ENCODE measurements at places on chromosomes 6 and 20. TPM values are rescaled to one million over a fixed set of nuclear protein-coding genes. Genes with fewer than 3 reads are reported as not detected.

DNA sequence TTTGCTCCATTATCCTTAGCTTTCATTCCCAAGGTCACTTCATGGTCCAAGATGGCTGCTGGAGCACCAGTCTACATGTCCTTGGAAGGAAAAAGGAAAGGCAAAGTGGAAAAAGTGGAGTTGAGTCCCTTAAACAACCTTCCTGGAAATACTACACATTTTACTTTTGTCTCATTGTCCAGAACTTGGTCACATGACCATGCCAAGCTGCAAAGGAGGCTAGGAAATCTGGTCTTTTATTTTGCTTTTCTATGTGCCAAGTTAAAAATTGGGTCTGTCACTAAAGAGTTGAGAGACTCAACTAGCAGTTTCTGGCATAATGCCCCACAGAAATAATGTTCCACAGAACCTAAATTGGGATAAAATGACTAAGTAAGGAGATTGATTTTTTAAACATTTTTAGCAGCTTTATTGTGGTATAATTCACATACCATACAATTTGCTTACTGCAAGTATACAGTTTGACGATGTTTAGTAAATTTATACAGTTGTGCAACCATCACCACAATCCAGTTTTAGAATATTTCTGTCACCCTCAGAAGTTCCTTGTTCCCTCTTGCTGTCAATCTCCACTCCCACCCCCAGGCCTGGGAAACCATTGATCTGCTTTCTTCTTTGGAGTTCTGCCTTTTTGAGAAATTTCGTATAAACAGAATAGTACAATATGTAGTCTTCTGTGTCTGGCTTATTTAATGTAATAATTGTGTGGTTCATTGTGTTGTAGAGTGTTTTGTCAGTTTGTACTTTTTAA is 5.6 kb upstream of the CHD6 start:
- no peak for DNase-seq

The TREM1 gene
- polyA plus RNA-seq = not detected

GRCh38 chr6:131631625-131632289 is 3.7 kb upstream of the MED23 start:
- DNase-seq = no peak

The FAM217B gene
- polyA plus RNA-seq = 25.2 TPM

DNA sequence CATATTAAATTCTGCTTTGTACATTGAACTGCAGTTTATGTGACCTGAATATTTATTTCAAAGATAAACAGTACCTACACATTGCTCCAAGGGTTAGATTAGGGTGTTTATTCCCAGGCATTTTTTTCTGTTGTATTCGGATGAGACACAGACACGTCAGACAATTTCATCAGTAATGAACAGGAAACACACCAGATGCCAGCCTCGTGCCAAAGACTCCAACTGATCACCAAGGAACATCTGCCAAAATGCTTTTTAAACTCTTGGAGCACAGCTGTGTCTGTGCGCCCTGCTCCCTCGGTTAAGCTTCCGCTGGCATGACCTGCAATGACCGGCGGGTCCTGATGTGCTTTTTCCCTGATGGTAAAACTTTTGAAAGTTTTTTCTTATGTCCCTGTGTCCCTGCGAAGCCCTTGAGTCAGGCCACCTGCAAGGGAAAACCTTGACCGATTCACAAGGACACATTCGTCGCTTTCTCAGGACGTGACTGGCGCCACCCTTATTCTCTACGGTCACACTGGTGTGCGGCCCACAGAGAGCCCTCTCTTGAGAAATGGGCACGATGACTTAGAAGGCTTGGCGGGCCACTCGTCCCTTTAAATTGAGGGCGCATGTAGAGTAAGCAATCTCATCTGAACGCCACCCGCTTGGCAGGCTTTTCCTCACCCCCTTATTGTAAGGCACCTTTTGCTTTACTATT is 173.9 kb downstream of the QKI start:
- peak; percentile 41 for DNase-seq

GRCh38 chr20:35732644-35732982 is 9.4 kb downstream of the RBM39 start:
- DNase-seq = no peak

DNA sequence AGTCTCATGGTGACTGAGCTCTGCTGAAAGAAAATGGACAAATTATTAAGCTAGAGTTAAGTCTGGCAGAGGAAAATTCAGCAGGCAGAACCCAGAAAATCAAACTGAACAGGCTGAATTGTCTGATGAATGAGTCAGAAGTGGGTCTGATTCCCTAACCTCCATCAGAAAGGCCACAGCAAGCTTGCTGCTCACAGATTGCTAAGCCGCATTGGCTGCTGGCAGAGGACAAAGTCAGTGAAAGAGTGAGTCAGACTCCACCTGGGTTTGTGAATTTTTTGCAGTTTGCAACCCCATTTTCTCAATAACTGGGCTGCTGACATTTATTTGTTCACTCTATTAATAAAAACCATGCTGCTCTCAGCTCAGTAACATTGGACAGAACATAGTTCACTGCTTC is 191.3 kb downstream of the EPM2A start:
- DNase-seq = peak; percentile 58

- no peak for DNase-seq
Observed at GRCh38 chr20:21388566-21388965, 8.8 kb downstream of the NKX2-4 start.

- no peak for DNase-seq
Observed at GRCh38 chr20:60266177-60266823, 308.1 kb downstream of the CDH26 start.

The BFSP1 gene
- 4.9 TPM for polyA plus RNA-seq

GRCh38 chr6:145688493-145688905 is 46.8 kb downstream of the EPM2A start:
- no peak for DNase-seq

DNA sequence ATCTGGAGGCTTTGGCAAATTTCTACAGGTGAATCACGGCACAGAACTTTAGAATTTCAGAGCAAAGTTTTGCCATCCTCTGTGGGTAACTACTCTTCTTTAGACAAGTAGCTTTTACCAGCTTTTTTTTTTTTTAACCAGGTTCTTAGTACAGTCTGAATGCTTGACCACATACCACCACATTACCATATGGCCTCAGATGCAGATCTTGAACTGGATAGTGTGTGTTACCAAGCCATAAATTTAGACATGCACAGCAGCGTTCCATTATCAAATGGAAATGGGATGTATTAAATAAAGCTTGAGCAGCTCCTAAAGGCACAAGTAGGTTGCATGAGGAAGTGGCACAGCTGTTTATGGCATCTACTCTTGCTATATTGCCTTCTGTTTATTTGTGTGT is 38.3 kb upstream of the PRSS16 start:
- no peak for DNase-seq

GRCh38 chr20:57442888-57443239 is 51.7 kb downstream of the RBM38 start:
- no peak for DNase-seq

DNA sequence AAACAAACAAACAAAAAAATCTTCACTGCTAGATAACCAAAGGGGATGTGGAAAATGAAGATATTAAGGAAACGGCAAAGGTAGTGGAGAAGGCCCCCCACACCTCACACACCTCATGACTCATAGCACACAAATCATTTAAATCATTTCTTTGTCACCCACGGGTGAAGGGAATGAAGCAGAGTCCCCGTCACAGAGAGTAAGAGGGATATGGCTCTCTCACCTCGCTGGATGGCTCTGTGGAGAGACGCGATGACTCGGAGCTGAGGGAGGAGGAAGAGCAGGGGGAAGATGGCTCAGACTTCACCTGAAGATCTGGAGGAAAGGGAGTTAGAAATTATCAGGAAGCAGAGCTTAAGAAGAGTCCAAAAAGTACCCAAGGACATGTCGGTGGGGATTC is 1.2 kb downstream of the ATF6B start:
- DNase-seq = no peak

GRCh38 chr6:153215242-153215641 is 84.2 kb upstream of the RGS17 start:
- no peak for DNase-seq

The RUNX2 gene
- 1.6 TPM for polyA plus RNA-seq

DNA sequence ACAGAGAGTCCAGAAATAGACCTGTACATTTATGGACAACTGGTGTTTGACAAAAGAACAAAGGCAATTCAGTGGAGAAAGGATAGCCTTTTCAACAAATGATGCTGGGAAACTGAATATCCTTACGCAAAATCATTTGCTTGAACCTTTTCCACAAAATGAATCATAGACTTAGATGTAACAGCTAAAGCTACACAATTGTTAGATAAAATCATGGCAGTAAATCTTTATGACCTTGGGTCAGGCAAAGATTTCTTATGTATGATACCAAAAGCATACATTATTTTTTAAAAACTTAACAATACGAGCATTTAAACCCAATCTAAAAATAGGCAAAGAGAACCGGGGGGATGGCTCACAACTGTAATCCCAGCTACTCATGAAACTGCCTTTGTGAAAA is 73.5 kb upstream of the DST start:
- DNase-seq = no peak

The RBM24 gene
- polyA plus RNA-seq = 190 TPM

The TSPYL1 gene
- polyA plus RNA-seq = 40.8 TPM

- DNase-seq = no peak
Observed at GRCh38 chr20:46268131-46268614, 40.1 kb downstream of the CDH22 start.

DNA sequence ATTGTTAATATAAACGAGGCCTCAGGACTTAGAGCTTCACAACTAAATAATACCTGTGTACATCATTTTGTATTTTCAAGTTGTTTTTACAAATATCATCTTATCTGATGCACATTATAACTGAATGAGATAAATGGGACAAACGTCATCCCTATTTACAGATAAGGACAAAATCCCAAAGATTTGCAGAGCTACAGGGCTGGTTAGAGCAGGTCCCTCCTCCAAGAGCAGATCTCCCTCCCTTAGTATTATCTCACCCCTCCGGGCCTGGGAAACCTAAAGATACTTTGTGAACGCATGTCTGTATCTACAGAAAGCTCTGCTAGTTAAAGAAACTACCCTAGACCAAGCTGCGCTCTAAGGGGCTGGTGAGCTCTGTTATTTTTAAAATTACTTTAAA is 130.4 kb upstream of the PROKR2 start:
- no peak for DNase-seq

DNA sequence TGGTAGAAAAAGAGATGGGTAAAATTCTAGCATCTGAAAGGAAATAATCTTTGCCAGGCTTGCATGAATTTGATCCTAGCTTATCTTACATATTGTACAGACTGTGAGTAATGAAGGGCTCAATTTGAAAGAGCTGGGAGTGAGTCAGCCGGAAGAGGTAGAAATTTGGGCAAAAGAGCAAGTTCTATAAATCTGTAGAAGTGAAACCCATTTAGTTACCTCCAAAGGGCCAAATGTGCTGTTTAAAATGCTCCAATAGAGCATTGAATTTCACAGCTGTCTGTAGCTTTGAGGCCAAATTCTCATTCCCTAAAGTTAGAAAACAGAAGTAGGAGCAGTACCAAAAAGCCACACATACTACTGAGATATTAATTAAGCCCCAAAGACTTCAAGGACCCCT is 466.1 kb downstream of the BTBD3 start:
- peak; percentile 82 for DNase-seq

DNA sequence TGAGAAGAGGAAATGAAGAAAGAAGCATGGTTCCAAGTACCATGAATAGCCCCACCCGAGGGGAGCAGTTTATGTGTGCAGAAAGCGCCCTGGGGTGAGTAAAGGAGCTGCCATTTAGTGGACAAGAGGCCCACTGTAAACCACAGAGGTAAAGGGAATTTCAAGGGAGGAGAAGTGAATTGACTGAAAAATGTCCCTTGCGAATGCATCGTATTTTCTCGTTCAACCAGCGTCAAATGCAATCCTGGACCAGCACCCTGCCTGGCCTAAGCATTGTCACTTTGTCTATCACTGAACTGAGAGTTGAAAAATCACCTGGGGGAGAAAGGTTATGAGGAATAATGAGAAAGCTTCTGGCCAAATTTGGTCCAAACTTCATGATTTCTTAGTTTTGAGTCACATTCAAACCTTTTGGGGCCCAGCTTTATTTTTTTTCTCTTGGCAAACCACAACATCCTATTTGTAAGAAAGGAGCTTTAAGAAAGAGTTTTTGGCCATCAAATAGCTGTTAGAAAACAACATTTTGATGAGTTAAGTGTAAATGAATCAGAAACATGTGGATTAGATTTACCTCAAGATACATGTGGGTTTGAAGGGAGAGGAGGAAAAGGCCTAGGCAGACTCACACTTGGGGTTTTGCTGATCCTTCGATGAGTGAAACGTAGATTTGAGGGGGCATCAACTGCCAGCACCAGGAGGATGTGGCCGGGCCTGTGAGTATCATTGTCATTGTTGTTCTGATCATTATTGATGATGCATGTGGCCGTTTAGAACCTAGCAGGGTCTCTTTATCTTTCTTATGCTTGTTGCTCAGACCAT is 214.0 kb downstream of the CLIC5 start:
- DNase-seq = no peak

DNA sequence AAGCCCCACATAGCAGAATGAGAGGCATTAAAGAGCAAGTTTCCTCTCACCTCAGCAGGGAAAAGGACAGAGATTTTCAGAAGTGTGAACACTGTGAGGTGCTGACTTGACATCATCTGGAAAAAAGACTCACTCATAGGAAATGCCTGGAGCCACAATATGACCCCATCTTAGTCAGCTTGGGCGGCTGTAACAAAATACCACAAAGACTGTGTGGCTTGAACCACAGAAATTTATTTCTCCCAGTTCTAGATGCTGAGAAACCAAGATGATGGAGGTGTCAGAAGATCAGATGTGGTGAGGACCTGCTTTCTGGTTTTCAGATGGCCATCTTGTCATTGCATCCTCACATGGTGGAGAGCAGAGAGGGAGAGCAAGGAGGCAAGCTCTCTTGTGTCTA is 253.1 kb downstream of the ADGB start:
- no peak for DNase-seq

DNA sequence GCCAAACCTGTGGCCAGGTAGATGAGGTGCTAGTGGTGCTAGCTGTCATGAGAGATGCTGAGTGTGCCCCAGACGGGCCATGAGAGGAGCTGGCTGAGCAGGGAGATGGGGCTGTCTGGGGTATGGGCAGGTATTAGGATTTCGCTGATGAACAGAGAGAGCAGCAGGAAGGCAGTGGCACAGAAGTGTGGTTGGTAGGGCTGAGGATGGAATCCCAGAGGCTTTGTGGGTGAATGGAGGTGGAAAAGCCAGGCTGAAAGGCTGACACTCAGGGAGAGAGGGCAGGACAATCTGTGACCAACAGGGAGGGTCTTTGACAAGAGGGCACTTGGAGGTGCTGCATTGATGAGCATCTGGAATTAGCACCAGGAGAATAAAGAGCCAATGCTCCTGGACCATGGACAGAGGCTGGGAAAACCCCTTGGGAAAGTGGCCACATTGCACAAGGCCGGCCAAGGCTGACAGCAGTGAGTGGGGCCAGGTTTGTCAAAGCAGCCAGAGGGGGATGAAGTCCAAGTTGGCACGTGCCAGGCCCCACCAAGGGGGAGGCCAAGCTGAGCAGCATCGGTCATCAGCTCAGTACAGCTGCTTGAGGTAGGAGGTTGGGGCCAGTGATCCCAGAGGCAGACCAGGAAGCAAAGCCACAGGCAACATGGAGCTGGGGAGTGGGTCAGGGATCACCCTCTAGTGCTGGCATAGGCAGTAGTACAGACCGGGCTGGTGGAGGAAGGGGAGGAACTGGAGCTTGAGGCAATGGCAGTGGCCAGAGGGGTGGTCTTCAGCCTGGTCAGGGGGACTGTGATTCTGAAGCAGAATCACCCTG is 19.7 kb upstream of the SGK2 start:
- no peak for DNase-seq

Data from cardiac muscle cell (in vitro differentiated cells and primary cell).